AG20443 (cell line): ENCODE measurements at places on chromosomes 7 and 10.
A peak's percentile ranks its signal among the peaks of the same experiment; 100 is the strongest.

DNA sequence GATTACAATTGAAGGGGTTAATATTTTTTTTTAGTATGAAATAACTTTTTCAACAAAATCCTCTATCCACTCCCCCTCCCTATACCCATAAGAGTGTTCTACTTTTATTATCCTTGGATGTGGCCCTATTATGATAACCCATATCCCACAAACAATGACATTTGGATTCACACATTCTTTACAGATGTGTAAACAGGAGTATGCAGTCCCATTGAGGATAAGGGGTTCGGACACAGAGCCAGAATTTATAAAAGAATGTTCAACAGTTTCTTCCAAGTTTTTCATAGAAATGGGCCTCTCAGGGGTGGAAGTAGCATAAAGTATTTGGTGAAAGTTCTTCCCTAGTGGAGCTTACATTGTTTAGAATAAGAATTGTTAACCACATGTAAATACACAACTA, 16.1 kb upstream of the PCLO start:
- no peak for DNase-seq

- no peak for DNase-seq
Observed at GRCh38 chr7:69465262-69465661, 133.0 kb upstream of the AUTS2 start.

DNA sequence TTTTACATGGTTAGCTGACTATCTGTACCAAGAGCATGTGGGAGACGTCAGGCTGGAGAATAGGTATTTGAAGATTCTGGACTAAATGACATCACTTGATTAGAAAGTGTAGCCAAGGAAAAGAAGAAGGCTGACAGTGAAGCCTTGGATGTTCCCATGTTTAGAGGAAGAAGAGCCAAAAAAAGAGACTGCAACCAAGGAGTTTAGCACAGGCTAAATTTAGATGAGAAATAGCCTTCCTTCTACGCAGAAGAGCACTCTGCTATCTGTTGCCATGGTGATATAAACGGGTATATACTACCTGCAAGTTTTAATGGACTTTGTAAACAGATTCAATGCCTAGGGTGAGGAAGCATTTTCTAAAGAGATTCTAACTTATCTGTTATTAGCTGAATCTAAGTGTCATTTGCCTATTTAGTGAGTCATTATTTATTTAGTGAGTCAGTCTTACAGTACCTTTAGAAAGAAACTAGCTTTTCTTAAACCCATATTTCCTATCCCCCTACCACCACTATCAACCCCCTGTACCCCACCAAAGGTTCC, 69.8 kb downstream of the CDK6 start:
- DNase-seq = peak; percentile 24

DNA sequence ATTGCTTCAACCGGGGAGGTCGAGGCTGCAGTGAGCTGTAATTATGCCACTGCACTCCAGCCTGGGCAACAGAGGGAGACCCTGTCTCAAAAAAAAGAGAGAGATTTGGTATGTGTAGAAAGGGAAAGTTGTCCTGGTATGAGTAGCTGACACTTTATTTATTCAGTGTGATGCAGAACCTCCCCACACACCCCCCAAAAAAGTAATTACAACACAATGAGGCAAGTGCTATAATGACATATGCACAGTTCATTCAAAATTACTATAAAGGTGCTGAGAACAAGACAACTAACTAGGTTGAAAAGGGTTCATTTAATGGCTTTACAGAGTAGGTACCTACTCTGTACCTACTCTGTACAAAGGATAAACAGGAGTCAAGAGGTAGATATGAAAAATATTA, 80.2 kb downstream of the PDSS1 start:
- no peak for DNase-seq

DNA sequence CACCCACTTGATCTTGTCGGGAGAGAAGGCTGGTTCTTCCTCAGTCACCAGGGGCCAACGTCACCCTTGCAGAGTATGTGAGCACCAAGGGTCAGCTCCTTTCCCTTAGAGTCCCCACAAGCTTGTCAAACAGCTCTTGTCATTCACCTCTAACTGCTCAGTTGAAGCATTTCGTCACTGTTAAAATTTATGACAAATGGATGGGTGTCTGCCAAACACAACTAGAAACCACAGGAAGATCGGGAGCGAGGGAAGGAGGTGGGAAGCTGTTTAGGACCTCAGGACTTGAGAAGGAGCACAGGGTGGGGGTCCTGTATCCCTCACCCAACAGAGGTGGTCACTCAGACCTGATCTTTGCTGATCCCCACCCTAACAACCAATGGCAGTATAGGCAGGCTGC, 373.3 kb upstream of the IGFBP3 start:
- DNase-seq = no peak
